ENCODE measurements at places on chromosomes 2 and 18. TPM values are rescaled to one million over a fixed set of nuclear protein-coding genes. Genes with fewer than 3 reads are reported as not detected.

The MAPK4 gene
- not detected for total RNA-seq

The TRAPPC8 gene
- total RNA-seq = 39.1 TPM

The LRP2 gene
- total RNA-seq = 0.24 TPM

The ANO7 gene
- total RNA-seq = 1.3 TPM

The PLB1 gene
- total RNA-seq = 0.64 TPM

The HNMT gene
- total RNA-seq = 4.6 TPM

The ABCA12 gene
- 0.13 TPM for total RNA-seq

The AKAIN1 gene
- total RNA-seq = not detected

The XPO1 gene
- total RNA-seq = 129 TPM

- DNase-seq = no peak
Measured at GRCh38 chr18:57075716-57076400, 71.0 kb upstream of the BOD1L2 start.

DNA sequence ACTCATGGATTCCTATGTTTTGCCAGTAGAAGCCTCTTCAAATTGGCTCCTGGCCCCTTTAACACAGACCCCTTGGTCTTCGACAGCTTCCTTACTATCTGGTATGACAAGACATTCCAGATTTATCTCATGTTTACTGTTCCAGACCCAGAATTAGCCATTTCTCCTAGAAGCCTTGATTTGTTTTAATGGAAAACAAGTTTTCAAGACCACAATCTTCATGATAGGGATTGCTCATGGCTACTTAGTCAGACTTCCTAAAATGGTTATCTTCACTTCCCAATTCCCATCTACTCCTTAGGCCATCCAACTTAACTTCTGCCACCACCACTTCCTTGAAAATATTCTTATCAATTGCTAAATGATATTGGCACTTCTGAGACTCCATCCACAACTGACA lies 63.2 kb downstream of the TTC32 start:
- DNase-seq = no peak

GRCh38 chr2:221448844-221449390 lies 123.2 kb downstream of the EPHA4 start:
- DNase-seq = no peak

DNA sequence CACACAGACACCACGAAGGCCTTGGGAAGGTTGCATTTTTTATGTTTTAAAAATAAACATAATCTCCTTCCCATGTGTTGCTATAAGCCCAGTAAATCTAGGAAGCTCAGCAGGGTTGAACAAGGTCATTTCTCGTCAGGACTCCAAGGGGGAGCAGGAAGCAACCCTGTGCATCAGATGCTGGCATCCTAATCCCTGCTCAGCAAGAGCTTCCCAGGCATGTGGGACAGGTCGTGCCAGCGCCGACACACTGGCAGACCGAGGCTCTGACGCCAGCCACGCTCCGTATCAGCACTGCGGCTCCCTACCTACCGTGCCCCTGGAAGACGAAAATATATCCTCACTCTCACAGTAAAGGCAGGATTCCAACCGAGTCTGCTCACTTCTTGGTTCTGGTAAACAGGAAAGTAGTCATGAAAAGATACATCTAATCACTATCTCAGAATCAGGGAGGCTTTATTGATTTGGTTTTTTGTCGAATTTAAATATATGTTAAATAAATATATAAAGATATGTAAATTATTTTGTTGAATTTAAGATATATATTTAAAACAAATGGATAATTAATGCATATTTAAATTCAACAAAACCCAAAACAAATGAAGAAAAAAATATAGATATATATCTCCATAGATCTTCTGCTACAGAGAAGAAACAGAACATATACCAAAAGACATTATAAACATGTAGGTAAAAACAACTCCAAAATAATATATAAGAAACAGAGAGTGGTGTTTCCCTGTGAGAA lies 61.4 kb downstream of the TXNL1 start:
- DNase-seq = no peak

- DNase-seq = no peak
Measured at GRCh38 chr2:192208848-192209247, 14.1 kb upstream of the TMEFF2 start.

- DNase-seq = no peak
Measured at GRCh38 chr2:55961318-55961911, 37.8 kb upstream of the EFEMP1 start.

GRCh38 chr2:171191021-171191420 lies 30.3 kb upstream of the TLK1 start:
- DNase-seq = no peak

DNA sequence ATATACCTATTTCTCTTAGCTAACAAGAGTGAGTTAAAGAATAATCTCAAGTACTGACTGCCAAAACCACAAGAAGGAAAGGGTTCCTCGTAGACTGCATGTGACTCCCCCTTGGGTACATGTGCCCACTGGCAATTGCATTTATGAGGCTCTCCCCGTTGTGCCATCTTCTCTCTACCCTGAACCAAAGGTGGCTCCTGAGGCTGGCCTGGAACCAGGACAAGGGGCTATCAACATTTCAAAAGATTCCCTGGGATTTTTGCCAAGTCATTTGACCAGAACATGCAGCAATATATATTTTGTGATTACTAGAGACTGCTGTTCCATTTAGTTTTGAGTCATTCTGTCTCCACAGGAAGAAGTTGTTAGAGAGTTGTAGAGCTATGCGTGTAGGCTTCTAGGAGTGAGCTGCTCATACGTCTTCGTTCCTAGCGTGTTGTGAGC lies 45.8 kb downstream of the LAMA3 start:
- DNase-seq = no peak

GRCh38 chr2:23120161-23120560 lies 264.8 kb upstream of the KLHL29 start:
- DNase-seq = no peak

DNA sequence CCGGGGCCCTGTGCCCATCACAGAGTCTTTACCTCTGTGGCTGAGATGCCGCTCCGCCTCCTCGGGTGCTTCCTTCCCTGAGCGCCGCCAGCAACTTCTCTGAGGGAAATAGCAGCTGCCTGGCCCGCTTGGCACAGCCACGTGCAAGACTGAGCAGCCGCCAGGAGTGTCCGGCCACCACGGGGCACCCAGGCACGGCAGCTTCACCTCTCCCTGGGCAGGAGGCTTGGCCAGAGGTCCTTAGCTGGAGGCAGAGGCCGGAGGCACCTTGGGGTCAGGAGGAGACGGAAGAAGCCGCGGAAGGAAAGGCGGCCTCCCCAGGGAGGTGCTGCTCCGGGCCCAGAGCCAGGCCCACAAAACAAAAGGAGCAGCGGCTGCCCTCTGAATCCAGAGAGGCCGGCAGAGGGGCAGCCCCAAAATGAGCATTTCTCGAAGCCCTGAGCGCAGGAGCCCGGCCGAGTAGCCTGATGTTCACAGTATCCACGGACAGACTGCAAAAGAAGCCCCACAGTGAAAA lies 6.0 kb upstream of the LIMS2 start:
- no peak for DNase-seq

DNA sequence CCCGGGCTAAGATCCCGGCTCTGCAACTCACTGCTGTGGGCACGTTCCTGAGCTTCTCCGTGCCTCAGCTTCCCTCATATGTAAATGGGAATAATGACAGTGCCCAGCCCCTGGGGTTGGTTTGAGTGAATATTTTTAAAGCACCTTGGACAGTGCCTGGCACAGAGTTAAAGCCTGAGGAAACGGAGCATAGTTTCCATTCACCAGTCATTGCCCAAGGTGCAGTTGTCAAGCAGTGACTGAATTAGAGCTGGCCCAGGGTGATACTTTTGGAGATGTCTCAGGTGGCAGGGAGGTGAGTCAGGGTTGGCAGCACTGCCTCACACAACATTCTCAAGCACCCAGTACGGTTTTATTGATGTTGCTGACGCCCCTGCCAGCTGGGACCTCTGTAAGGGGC lies 12.2 kb downstream of the TMEM177 start:
- no peak for DNase-seq

GRCh38 chr2:21256006-21256405 lies 132.2 kb downstream of the TDRD15 start:
- DNase-seq = no peak

GRCh38 chr2:201536046-201536445 lies 84.5 kb downstream of the STRADB start:
- no peak for DNase-seq

DNA sequence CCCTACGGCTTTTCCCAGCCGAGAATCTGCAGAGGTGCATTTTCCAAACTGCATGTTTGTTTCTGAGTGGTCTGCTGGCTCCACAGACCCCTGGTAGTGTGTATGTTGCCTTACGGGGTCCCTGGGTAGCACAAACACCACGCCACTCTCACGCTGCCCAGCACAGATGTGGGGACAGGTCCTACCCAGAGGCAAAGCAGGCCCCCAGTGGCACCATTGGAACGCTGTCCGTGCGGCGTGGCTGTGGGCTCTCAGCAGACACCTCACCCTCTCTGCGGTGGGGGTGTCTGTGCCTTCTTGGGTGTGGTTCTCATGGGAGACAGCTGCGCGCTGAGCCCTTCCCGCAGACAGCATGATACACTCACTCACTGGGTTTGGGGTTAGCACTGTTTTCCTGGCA lies 137.4 kb downstream of the NFATC1 start:
- DNase-seq = no peak

GRCh38 chr2:102999958-103000357 lies 238.1 kb downstream of the TMEM182 start:
- DNase-seq = no peak

- DNase-seq = no peak
Measured at GRCh38 chr2:123913143-123913735, 111.8 kb upstream of the CNTNAP5 start.

DNA sequence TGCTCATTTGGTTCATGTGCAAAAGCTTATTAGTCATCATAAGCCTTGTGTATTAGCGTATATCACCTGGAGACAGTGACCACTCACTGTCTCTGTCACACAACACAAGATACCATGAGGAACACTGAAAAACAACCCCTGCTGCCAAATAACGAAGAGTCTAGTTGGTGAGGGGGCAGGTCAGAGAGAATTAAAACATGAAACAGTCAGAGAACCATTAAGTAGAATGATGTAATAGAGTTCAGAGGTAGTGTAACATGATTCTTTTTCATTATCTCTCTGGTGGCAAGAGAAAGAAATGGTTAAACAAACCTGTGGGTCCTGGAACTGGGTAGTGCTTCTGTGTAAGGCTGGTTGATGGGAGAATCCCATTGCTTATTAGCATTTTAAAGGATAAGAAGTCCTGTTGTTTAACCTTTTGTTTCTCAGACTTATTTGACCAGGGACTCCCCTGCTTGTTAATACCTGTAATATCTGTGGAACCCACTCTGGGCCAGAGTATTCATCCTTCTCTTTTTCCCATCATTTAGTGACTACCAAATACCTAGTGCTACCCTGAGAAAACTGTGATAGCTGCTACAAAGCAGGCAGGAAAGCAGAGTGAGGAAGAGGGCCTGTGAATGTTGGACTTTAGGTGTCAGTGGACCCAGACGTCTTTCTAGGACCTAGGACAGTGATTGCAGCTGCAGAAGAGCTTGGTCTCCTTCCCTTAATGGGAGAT lies 38.0 kb downstream of the PTRHD1 start:
- DNase-seq = no peak
